ENCODE measurements at places on chromosomes 12 and 14. TPM values are rescaled to one million over a fixed set of nuclear protein-coding genes. Genes with fewer than 3 reads are reported as not detected.

- H3K27me3 ChIP-seq: no peaks in the 10 kb centered on the region
- no peaks in the 10 kb centered on the region for H3K4me1 ChIP-seq
- DNase-seq: no peak
- H3K36me3 ChIP-seq: no peaks in the 10 kb centered on the region
- H3K4me3 ChIP-seq: no peak overlapping the region
- no peak overlapping the region for H3K27ac ChIP-seq
Observed at GRCh38 chr14:39781466-39781865, 349.2 kb upstream of the FBXO33 start.

DNA sequence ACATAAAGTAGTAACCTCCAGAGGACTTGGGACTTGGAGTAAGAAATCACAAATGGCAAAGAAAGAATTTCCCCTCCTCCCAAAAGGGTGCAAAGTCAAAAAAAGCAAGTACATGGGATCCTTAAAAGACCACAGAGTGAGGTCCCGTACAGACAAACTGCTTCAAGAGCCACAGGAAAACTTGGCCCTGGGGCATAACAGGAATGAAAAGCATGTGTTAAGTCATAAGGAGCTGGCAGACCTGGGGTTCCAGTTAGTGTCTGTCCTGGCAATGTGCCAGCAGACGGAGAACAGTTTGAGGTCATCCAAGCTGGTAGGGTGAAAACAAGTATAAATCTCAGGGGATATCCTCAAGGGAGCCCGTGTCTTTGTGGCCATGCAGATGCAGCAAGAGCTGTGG, 73.2 kb downstream of the HSD17B6 start:
- peaks cover 16% of the 10 kb centered on the region for H3K4me1 ChIP-seq
- H3K27ac ChIP-seq: peak overlapping the region; percentile 83
- H3K4me3 ChIP-seq: no peak overlapping the region
- no peak for DNase-seq
- H3K36me3 ChIP-seq: no peaks in the 10 kb centered on the region

The TAS2R10 gene
- total RNA-seq: not detected

- no peaks in the 10 kb centered on the region for H3K36me3 ChIP-seq
- no peak overlapping the region for H3K4me3 ChIP-seq
- DNase-seq: no peak
- H3K27me3 ChIP-seq: no peaks in the 10 kb centered on the region
- H3K4me1 ChIP-seq: no peaks in the 10 kb centered on the region
Observed at GRCh38 chr14:28931999-28932398, 165.4 kb downstream of the FOXG1 start.

- no peak overlapping the region for H3K4me3 ChIP-seq
- no peak overlapping the region for H3K27ac ChIP-seq
- H3K27me3 ChIP-seq: peaks cover 12% of the 10 kb centered on the region
- DNase-seq: no peak
- peaks cover 24% of the 10 kb centered on the region for H3K36me3 ChIP-seq
Observed at GRCh38 chr12:116919247-116919661, 8.5 kb downstream of the FBXW8 start.

- H3K27ac ChIP-seq: no peak overlapping the region
- no peak for DNase-seq
- H3K36me3 ChIP-seq: no peaks in the 10 kb centered on the region
- no peak overlapping the region for H3K4me3 ChIP-seq
- H3K4me1 ChIP-seq: peaks cover 14% of the 10 kb centered on the region
- peaks cover 2% of the 10 kb centered on the region for H3K27me3 ChIP-seq
Observed at GRCh38 chr12:19896041-19896440, 456.7 kb downstream of the AEBP2 start.

The RAD51B gene
- total RNA-seq: 39.9 TPM

The FOXN4 gene
- total RNA-seq: not detected

- H3K4me3 ChIP-seq: no peak overlapping the region
- no peak for DNase-seq
- H3K27me3 ChIP-seq: no peaks in the 10 kb centered on the region
- no peak overlapping the region for H3K27ac ChIP-seq
- peaks cover 5% of the 10 kb centered on the region for H3K4me1 ChIP-seq
- peaks cover 28% of the 10 kb centered on the region for H3K36me3 ChIP-seq
Observed at GRCh38 chr12:116009805-116010204, 267.7 kb downstream of the MED13L start.

GRCh38 chr12:69511016-69511415, 40.8 kb downstream of the FRS2 start:
- H3K4me1 ChIP-seq: peaks cover 62% of the 10 kb centered on the region
- DNase-seq: no peak
- H3K36me3 ChIP-seq: peaks cover 2% of the 10 kb centered on the region
- H3K27ac ChIP-seq: no peak overlapping the region

DNA sequence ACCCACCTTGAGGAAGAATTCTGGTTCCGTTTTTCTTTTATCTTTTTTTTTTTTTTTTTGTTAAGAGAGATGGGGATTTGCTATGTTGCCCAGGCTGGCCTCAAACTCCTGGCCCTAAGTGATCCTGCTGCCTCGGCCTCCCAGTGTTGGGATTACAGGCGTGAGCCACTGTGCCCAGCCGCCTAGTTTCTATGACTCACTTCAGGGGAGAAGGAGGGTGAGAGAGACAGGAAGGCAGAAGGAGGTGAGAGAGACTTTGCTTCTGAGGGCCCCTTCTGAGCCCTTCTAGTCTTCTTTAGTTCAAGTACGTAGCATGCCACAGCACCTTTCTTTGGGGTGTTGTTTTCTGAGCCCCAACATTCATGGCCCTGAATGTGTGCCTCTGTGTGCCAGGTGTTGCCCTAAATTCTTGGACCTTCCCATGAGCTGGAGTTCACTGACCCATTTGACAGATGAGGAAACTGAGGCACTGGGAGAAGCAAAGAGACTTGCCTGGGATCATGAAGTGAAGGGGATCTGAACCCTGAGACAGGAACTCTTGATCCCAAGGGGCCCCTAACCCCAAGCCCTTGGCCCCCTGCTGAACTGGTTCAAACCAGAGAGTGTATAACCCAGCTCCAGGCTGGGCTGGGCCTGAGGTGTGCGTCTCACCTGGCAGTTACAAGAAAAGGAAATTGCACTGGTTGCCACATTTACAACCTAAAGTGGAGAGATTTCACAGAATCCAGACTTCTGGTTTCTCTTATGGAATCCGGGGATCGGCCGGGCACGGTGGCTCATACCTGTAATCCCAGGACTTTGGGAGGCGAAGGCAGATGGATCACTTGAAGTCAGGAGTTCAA, 20.8 kb downstream of the SH2B3 start:
- H3K27ac ChIP-seq: peak overlapping the region; percentile 81
- DNase-seq: peak; percentile 57
- H3K4me3 ChIP-seq: peak overlapping the region; percentile 15
- H3K4me1 ChIP-seq: peaks cover 76% of the 10 kb centered on the region

- no peak for DNase-seq
- H3K4me1 ChIP-seq: peaks cover 2% of the 10 kb centered on the region
- H3K4me3 ChIP-seq: no peak overlapping the region
- H3K36me3 ChIP-seq: peaks cover 19% of the 10 kb centered on the region
- H3K27ac ChIP-seq: peak overlapping the region; percentile 7
Observed at GRCh38 chr12:124442281-124442680, 125.1 kb downstream of the NCOR2 start.

DNA sequence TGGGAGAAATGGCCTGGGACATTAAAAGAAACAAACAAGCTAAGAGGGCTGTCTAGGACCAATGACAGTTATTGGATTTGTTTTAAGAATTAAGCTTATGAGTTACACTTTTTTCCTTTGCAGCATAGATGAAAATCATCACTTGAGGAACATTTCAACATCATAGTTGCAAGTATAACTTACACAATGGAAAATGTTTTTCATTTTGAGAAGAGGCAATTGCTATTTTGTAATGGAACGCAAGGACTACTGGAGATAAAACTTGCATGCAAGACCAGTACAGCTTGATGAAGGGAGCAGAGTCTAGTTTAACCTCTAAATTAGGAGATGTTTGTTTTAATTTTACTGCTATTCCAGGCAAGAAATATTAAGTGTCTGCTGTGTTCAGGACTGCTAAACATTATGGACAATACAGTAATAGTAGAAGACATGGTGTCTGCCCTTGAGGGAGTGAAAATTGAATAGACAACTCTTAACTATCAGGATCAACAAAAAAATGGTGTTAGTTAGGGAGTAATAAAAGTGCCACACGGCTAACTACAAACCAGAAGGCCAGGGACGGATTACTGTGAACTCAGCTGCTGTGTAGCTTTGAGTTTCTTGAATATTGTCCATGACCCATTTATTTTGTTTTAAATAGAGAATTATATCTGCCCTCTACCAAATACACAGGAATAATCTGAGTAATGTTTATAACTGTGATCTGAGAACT, 374.5 kb downstream of the RAD51B start:
- no peak overlapping the region for H3K27ac ChIP-seq
- H3K4me1 ChIP-seq: peaks cover 7% of the 10 kb centered on the region
- H3K27me3 ChIP-seq: no peaks in the 10 kb centered on the region
- no peak for DNase-seq
- H3K36me3 ChIP-seq: no peaks in the 10 kb centered on the region
- no peak overlapping the region for H3K4me3 ChIP-seq

Measured in activated CD4-positive, alpha-beta T cell treated with anti-CD3 and anti-CD28 coated beads for 36 hours (primary cell).